WTC11 (cell line): ENCODE measurements at places on chromosomes 4 and X. TPM values are rescaled to one million over a fixed set of nuclear protein-coding genes. Genes with fewer than 3 reads are reported as not detected.

GRCh38 chr4:105148356-105148755 lies 1.7 kb downstream of the TET2 start:
- H3K27me3 ChIP-seq: peaks cover 82% of the 10 kb centered on the region
- no peak overlapping the region for H3K4me3 ChIP-seq
- H3K36me3 ChIP-seq: no peaks in the 10 kb centered on the region
- no peak overlapping the region for H3K27ac ChIP-seq

GRCh38 chr4:69025191-69025998 lies 70.9 kb upstream of the UGT2B7 start:
- peak; percentile 47 for DNase-seq
- H3K27ac ChIP-seq: no peak overlapping the region; the same call in 1 of the 2 replicates
- H3K36me3 ChIP-seq: peaks cover 14% of the 10 kb centered on the region

DNA sequence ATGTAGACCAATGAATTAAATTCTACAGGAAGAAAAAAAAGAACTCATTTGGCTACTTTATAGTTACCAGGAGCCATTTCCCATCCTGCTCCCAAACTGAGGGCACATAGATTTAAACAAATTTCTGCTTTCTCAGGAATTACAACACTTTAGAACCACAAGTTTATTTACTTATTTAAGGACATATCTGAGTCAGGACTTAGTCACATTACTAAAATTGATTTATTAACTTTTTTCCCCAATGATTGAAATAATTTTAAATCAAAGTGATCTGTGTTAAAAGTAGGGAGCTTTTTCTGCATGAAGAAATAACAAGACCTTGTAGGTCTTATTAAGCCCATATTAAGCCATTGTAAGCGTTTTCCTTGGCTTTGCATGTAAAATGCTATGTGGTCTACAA lies 291.0 kb upstream of the HAND2 start:
- no peaks in the 10 kb centered on the region for H3K36me3 ChIP-seq
- H3K27me3 ChIP-seq: no peaks in the 10 kb centered on the region; the same call in 1 of the 2 replicates
- peaks cover 2% of the 10 kb centered on the region; the same call in 1 of the 2 replicates for H3K4me1 ChIP-seq
- H3K4me3 ChIP-seq: no peak overlapping the region
- DNase-seq: no peak

The REPS2 gene
- total RNA-seq: 2.2 to 4.3 TPM (median 3.5 TPM) in 3 replicates

The FAM47E gene
- 1.4 to 1.6 TPM (median 1.6 TPM) in 3 replicates for total RNA-seq
